ENCODE measurements at places on chromosomes 2 and 18.

GRCh38 chr2:58006952-58007284 lies 39.7 kb upstream of the VRK2 start:
- DNase-seq = no peak

DNA sequence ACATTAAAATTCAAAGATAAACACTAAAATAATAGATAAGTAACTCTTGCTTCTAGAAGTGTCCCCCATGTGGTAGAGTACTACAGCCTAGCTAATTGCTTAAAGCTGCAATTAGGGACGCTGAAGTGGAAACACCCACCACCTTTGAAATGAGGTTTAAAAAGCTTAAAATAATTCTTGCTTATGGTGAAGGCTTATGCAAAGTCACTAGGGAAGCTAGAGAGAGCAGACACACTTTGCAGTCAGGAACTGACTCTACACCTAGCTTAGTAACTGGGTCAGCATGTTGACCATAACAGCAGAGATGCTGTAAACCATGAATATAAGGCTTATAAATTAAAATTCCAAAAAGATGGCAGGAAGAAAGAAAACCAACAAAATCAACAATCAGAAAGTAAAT lies 65.4 kb upstream of the DSG1 start:
- no peak for DNase-seq

GRCh38 chr2:222074674-222075073 lies 224.1 kb downstream of the PAX3 start:
- no peak for DNase-seq

GRCh38 chr2:129181433-129181832 lies 798.0 kb upstream of the RAB6C start:
- no peak for DNase-seq

GRCh38 chr2:20542746-20543468 lies 96.0 kb downstream of the RHOB start:
- peak; percentile 68 for DNase-seq

- DNase-seq = peak; percentile 11
Observed at GRCh38 chr2:177334940-177335543, 57.5 kb upstream of the AGPS start.

DNA sequence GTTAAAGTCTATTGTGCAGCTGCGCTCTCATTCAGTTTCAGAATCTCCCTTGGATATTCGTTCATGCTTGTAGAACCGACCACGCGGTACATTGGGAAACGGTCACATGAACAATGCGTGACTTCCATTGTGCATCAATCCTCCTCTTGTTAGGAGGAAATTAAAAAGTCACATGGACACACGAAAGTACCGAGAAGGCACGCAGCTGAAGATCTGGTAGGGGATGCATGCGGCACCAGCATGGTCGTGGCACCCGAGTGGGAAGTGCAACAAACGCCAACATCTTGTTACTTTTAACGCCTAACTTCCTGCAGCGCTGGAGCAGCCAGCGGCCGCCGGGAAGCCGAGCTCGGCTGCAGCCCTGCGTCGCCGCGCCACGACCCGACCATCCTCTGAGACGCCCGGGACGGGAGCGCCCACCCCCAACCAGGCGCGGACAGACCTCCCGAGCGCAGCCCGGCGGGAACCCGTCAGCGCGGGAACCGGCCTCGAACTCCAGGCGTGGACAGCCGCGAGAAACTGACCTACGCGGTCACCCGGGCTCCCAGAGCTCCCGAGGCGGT lies 412 bp downstream of the OSBPL1A start:
- peak; percentile 23 for DNase-seq

DNA sequence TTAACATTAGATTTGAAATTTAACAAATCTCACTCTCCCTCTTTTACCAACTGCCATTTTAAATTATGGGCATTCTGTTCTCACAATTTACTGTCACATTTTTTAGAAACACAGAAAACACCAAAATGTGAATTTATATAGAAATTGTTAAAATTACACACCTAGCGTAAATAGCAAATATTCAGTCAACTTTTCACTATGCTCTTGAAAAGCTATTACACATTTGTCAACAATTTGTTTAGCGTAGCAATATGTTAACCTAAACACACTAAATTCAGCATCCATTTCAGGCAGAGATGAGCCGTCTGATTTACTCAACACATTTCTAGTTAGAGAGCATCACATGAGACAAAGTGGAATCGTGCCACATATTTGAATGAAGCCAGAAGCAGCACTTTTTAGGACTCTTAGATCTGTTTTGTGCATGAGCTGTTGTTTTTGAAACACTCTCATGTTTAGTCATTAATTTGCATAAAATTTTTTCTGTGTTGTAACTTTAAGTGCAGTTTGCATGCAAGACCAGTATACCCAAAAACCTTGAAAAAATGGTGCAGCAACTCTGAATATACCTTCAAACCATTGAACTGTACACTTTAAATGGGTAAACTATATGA lies 8.2 kb downstream of the TTC32 start:
- no peak for DNase-seq

DNA sequence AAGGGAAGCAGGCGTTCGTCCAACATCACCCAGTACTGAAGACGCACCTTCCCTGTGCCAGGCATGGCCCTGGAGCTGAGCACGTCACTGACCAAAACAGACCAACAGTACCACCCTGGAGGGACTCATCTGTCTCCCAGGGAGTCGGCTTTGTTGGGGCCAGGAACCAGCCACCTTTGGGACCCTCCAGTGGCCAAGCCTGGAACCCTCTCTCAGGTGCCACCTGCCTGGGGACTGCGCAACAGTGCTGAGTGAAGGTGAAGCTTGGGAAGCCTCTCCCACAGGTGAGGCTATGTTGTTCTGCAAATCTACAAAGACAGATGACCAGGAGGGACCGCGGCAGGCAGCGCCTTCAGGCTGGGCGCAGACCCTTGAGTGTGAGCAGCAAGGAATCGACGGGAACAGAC lies 91.4 kb upstream of the OTOS start:
- no peak for DNase-seq

DNA sequence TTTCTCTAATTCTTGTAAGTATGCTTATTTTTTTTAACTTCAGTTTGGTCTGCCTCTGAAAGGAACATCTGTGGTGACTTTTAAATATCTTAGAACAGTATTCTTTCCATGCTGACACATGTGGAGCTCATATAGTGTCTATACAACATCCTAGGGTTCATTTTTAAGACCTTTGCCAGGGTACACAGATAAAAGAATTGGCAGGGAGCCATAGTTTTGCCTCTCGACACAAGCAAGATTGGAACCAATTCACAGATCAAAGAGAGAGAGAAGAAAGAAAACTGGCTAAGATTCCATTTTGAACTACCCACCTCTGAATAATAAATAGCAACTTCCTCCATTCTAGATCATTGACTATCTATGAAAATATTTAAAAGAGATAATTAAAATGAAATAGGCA lies 142.7 kb upstream of the ST6GAL2 start:
- no peak for DNase-seq

DNA sequence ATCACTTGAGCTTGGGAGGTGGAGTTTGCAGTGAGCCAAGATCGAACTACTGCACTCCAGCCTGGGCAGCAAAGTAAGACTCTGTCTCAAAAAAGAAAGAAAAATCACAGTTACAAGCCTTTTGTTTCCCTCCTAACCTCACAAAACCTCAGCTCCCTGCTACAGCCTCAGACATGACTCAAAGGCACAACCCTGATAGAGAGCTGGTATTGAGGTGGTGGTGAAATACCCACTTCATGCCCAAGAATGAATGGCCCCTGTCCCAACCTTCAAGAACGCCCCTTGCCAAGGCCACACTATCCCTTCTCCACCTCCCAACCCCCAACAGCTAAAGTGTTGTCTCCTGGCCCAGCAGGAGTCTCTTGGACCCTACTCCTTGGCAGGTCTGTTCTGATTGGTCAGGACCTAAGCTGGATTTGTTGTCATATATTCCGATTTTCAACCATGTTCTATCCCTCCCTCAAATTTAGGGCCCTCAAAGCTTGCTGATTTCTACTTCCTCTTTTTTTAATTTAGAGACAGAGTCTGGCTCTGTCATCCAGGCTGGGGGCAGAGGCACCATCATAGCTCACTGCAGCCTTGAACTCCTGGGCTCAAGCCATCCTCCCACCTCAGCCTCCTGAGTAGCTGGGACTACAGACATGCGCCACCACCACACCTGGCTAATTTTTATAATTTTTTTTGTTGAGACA lies 61.9 kb upstream of the BZW1 start:
- DNase-seq = no peak

- DNase-seq = peak; percentile 32
Observed at GRCh38 chr2:163735685-163736432, at the start of gene FIGN. TSS of gene FIGN (minus strand) at chr2:163736008. CDS start at chr2:163734927, 1,081 bp downstream.

GRCh38 chr2:11811036-11811654 lies 64.7 kb downstream of the LPIN1 start:
- DNase-seq = no peak

DNA sequence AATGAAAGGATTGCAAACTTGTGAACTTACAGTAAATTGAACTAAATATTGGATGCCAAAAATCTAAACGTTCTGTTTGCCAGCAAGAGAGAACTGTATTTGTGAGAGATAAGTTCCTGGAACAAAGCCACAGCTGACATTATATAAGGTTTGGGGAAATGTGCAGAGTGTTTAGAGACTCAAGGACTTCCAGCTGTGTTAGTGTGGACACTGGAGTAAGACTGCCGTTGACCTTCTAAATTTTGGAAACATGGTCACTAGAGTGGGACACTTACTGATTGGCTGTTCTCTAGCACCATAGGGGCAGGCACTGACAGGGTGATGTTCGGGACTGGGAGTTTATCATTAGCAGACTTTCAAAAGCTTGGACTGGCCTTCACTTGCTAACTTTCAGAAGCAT lies 40.5 kb downstream of the SCN9A start:
- DNase-seq = no peak
